Mesenchymal stem cell (in vitro differentiated cells and primary cell): ENCODE measurements at places on chromosomes 1 and 21.
A peak's percentile ranks its signal among the peaks of the same experiment; 100 is the strongest.

- DNase-seq = no peak
- H3K4me1 ChIP-seq = peaks cover 42% of the 10 kb centered on the region
- peaks cover 65% of the 10 kb centered on the region for H3K36me3 ChIP-seq
- H3K4me3 ChIP-seq = no peak overlapping the region
- H3K27me3 ChIP-seq = no peaks in the 10 kb centered on the region
- no peak overlapping the region for H3K27ac ChIP-seq
Measured at GRCh38 chr1:54866801-54867716, 19.9 kb downstream of the DHCR24 start.

DNA sequence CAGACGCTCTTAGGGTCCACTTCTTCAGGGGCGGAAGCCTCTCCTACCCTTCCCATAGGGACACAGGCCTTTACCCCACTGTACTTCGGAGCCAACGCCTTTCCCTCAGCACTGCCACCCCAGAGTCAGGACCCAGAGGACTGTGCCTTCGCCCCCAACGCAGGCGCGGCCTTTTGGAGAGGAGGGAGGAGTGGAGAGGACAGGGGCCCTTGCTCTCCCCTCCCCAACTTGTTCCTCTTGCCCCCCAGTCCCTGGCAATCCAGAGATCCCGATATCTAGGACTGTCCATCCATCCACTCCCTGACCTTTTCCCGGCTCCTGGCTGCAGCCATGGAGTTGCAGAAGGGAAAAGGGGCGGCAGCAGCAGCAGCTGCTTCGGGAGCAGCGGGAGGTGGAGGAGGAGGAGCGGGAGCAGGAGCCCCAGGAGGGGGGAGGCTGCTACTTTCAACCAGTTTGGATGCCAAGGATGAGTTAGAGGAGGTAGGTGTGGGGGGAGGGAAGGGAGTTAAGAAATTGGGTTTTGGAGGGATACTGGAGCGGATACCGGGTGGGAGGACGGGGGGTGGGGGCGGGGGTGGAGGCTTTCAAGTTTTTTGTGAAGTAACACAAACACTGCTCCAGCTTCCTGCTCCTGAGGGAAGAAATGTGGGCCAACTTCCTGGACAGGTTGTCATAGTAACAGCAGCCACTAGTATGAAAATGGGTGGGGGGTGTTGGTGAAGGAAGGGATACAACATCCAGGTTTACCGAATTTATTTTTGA lies 636 bp downstream of the INTS3 start:
- no peaks in the 10 kb centered on the region for H3K27me3 ChIP-seq
- peak overlapping the region; percentile 67 for H3K4me3 ChIP-seq
- peaks cover 6% of the 10 kb centered on the region for H3K36me3 ChIP-seq
- peak overlapping the region; percentile 90 for H3K27ac ChIP-seq

- no peaks in the 10 kb centered on the region for H3K27me3 ChIP-seq
- no peaks in the 10 kb centered on the region for H3K36me3 ChIP-seq
- H3K27ac ChIP-seq = no peak overlapping the region
- DNase-seq = peak; percentile 14
Measured at GRCh38 chr1:97186381-97186780, 464.8 kb downstream of the PTBP2 start.

DNA sequence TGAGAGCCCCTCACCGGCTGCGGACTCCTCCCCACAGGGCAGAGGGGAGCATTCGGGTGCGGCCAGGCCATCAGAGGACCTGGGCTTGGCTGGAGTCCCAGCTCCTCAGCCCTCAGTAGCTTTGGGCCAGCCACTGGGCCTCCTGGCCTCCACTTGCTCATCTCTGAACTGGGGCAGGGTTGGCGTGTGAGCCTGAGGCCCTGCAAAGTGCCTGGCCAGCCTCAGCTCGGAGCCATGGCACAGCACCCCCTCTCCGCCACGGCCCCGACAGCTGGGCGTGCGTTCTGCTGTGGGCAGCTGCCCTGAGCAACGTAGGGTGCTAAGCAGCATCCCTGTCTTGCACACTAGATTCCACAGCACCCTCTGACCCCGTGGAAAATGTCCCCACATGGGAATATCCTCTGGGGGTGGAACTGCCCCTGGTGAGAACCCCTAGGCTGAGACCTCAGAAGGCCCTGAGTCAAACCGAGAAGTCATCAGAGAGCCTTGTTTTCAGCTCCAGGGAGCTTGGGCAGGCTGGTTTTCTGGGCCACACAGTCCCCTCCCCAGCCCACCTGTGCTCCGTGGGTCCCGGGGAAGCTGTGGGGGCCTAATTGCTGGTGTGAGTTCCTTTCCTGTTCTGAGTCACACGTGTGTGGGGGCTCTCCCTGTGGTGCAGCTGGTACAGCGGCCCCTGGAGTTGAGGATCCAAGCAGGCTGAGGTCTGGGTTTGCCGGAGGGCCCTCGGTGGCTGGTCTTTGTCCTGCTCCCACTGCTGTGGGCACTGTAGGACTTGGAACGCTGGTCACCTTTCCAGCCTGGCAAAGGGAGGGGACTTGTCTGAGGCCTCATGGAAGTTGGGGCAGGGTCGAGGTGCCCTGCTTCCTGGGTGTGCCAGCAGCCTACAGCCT lies 24.5 kb downstream of the TP73 start:
- no peak for DNase-seq
- H3K27me3 ChIP-seq = peaks cover 40% of the 10 kb centered on the region
- no peaks in the 10 kb centered on the region for H3K36me3 ChIP-seq
- no peak overlapping the region for H3K27ac ChIP-seq
- H3K4me3 ChIP-seq = no peak overlapping the region
- H3K4me1 ChIP-seq = peaks cover 33% of the 10 kb centered on the region

DNA sequence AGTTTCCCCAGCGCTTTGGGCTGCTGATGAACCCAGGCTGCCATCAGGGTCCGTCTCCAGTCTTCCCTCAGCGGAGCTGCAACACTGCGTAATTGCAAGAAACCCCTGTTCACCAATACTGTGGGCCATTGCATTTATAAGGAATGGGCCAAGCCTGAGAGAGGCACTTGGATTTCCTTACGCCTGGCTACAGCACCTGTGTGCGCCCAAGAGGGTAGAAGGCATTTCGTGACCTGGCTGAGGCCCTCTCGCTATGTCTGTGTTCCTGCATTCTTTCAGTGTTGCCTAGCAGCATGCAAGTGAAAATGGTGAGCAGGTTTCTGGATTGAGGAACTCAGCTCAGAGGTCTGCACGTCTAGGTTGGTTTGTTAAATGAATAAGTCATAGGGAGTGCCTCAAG lies 12.0 kb upstream of the OR2W3 start:
- no peak overlapping the region for H3K4me3 ChIP-seq
- H3K27ac ChIP-seq = no peak overlapping the region
- no peak for DNase-seq
- no peaks in the 10 kb centered on the region for H3K4me1 ChIP-seq
- no peaks in the 10 kb centered on the region for H3K36me3 ChIP-seq

DNA sequence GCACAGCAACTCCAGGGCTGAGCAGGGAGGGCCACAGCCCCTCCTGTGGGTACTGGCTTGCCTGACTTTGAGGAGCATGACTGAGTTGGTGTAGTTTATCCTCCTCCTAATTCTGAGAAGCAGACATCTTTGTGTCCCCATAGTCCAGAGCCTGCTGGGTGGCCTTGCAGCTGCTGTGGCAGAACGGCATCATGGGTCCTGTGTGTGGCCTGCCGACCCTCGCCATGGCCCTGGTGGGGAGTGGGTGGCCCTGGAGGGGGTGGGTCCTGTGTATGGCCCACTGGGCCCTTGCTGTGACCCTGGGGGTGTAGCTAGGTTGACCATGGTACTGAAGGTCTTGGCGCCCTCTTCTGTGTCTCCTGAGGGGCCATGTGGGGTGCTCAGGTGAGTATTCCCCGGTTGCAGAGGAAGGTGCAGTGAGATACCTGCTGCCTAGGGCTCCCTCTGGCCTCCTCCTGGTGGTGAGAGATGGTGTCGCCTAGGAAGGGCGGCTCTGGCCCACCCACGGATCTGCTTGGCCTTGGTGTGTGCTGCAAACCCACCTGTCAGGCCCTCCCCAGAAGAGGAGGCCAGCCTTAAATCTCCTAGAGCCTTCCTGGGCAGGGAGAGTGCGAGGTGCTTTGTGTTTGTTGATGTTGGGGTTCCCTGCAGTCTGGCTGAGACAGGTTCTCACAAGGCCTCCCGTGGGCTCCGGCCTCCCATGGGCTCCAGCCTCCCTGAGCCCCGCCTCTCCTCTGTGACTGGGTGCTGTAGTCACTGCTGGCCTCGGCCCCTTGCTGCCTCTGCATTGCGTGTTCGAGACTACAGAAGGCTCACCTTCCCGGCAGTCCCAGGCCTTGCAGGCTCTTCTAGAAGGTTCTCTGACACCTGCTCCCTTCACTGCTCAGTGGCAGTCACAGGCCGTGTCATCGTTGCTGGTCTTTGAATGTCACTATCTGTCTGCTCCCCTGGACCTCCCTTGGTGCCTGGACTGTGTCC lies 7.8 kb downstream of the SNAP47 start:
- no peak overlapping the region for H3K4me3 ChIP-seq
- peaks cover 13% of the 10 kb centered on the region for H3K4me1 ChIP-seq
- peaks cover 13% of the 10 kb centered on the region for H3K36me3 ChIP-seq
- H3K27ac ChIP-seq = no peak overlapping the region
- no peak for DNase-seq
- no peaks in the 10 kb centered on the region for H3K27me3 ChIP-seq

DNA sequence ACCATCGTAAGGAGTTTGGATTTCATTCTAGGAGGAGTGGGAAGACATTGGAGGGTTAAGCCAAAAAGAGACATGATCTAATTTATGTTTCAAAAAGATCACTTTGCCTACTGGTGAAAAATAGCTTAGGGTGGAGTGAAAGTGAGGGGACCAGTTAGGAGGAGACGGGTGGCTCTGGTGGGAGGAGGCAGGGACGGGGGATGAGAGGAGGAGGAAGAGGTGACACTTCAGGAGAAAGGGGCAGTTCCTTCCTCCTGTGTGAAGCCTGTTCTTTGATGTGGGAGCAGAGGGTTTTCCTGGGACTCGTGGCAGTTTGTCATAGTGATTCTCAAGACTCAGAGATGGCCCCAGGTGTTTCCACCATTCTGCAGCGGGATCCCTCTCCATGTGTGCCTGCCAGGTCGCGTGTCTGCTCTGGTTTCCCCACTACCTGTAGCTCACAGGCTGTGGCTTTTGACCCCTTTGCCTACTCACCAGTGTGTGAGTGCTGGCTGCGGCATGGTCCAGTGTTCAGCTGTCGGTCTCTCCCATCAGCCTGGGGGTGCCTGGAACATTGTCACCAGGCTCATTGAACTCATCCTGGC lies 102.4 kb downstream of the CNIH3 start:
- DNase-seq = no peak
- H3K27ac ChIP-seq = no peak overlapping the region
- H3K4me1 ChIP-seq = peaks cover 8% of the 10 kb centered on the region
- H3K27me3 ChIP-seq = no peaks in the 10 kb centered on the region
- peaks cover 3% of the 10 kb centered on the region for H3K36me3 ChIP-seq

DNA sequence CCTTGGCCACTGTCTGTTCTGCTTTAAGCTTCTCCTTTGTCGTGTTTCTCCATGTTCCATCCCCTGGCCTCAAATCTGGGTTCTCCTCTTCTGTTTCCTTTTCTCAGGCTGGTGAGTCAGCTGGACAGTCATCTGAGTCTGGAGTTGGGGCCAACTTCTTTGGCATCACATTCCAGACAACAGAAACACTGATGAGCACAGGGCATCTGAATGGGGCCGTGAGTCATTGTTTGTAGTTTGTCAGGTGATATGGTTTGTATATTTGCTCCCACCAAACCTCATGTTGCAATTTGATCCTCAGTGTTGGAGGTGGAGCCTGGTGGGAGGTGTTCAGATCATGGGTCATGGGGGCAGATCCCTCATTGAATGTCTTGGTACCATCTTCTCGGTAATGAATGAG lies 14.3 kb upstream of the OLIG2 start:
- H3K27me3 ChIP-seq = peaks cover 29% of the 10 kb centered on the region
- H3K4me3 ChIP-seq = no peak overlapping the region
- no peak overlapping the region for H3K27ac ChIP-seq
- DNase-seq = peak; percentile 59

- peak; percentile 62 for DNase-seq
- H3K27ac ChIP-seq = no peak overlapping the region
- H3K27me3 ChIP-seq = peaks cover 31% of the 10 kb centered on the region
- H3K4me1 ChIP-seq = peaks cover 12% of the 10 kb centered on the region
- H3K4me3 ChIP-seq = no peak overlapping the region
- H3K36me3 ChIP-seq = no peaks in the 10 kb centered on the region
Measured at GRCh38 chr1:156371553-156372264, 2.7 kb downstream of the RHBG start.

DNA sequence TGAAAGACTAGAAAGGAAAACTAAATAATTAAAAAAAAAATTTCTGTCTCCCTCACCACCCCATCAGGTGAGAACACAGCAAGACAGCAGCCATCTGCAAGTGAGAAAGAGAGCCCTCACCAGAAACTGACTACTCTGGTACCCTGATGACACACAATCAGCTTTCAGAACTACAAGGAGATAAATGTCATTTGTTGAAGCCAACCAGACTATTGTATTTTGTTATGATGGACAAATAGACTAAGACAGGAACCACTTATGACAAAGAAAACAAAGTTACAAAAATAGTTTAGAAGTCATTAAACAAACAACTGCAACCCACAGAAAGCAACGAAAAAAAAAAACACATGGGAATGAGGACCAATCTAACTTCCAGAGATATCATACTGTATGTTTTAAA lies 98.3 kb downstream of the FAF1 start:
- no peak for DNase-seq
- no peaks in the 10 kb centered on the region for H3K36me3 ChIP-seq
- no peaks in the 10 kb centered on the region for H3K27me3 ChIP-seq
- no peaks in the 10 kb centered on the region for H3K4me1 ChIP-seq
- H3K4me3 ChIP-seq = no peak overlapping the region
- H3K27ac ChIP-seq = no peak overlapping the region

GRCh38 chr1:225667362-225667761 lies 14.4 kb upstream of the ENAH start:
- H3K36me3 ChIP-seq = no peaks in the 10 kb centered on the region
- no peak overlapping the region for H3K27ac ChIP-seq
- no peaks in the 10 kb centered on the region for H3K27me3 ChIP-seq
- no peak for DNase-seq
- no peaks in the 10 kb centered on the region for H3K4me1 ChIP-seq

DNA sequence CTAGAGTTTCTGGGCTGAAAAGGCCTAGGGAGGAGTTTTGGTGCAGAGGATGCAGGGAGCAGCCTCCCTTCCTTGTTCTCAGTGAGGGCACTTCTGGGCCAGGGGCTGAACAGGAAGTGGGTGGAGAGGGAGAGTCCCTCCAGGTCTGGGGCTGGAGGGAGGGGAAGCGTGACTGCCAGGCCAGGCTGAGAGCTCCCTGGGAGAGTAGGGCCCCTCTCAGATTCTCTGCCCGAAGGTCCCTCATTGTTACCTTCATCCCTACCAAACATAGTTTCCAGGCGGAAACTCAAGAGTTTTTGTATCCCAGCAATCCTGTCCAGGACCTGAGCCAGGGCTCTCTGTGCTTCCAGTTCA lies 36.8 kb downstream of the CITED4 start:
- H3K27ac ChIP-seq = peak overlapping the region; percentile 38
- no peak for DNase-seq
- H3K27me3 ChIP-seq = peaks cover 62% of the 10 kb centered on the region
- no peak overlapping the region for H3K4me3 ChIP-seq
- peaks cover 29% of the 10 kb centered on the region for H3K4me1 ChIP-seq
- H3K36me3 ChIP-seq = no peaks in the 10 kb centered on the region
